Brain pericyte (primary cell): ENCODE measurements at places on chromosomes 13 and 19.
A peak's percentile ranks its signal among the peaks of the same experiment; 100 is the strongest.

DNA sequence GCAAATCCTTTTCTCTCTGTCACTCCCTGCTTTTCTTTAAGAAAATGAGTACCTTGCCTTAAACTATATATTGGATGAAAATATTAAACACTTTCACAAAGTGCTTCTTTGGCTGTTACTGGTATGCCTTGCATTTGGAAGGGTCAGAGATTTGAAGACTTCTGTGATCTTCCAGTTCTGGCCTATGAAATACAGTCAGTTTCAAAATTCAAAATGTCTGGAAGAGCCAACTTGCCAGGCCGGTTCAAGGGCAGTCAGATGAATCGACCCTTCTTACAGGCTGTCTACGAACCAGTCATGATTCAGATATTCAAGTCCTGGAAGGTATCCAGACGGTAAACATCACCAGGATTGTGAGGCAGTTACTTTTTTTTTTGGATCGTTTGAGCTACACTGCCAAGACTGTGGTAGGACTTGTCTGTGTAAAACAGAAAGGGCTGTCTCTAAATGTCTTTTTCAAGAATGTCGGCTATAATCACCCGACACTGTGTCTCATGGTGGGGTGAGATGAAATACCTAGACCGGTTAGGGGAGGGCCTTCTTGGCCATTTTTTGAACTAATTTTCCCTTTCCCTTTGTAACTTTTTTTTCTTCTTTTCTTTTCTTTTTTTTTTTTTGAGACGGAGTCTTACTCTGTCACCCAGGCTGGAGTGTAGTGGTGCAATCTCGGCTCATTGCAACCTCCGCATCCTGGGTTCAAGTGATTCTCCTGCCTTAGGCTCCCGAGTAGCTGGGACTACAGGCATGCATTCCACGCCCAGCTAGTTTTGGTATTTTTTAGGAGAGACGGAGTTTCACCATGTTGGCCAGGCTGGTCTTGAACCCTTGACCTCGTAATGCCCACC is 11.2 kb downstream of the ACTN4 start:
- DNase-seq: peak; percentile 91

DNA sequence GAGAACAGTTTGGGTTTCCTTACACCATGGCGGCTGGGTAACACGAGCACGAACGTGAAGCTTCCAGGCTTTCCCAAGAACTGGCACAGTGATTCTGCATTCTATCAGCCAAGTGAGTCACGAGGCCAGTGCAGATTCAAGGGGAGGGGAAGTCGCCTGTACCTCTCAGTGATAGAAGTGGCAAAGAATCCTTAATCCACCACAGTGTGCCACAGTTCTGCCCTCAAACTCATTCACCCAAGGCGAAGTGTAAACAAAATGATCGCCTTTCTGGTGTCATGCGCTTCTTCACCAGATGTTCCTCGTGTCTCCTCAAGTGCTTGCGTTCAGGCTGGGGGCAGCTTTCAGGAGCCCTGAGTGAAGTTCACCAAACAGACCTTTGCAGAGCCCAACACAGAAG is 24.9 kb upstream of the AMER2 start:
- no peak for DNase-seq

- no peak for DNase-seq
Measured at GRCh38 chr13:27106144-27106543, 65.5 kb downstream of the USP12 start.

- DNase-seq: no peak
Measured at GRCh38 chr13:19622193-19622592, 11.3 kb upstream of the MPHOSPH8 start.

GRCh38 chr13:95204231-95204765 is 97.0 kb downstream of the ABCC4 start:
- DNase-seq: no peak

GRCh38 chr13:79497064-79497463 is 16.1 kb downstream of the NDFIP2 start:
- DNase-seq: no peak

DNA sequence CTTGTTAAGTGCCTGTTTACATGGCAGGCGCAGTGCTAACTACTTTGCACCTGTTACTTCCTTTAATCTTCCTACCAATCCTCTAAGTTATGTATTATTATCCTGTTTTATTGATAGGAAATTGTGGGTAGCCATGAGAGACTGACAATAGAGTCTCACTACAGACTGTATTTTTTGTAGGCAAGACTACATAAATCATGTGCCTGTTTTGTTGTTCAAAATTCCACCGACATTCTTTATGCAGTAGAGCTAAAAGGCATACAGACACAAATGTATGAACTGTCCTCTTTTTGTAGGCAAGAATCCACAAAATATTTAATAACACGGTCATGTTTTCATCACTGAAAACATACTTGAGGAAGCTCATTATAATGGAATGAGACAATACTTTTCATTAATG is 205.5 kb downstream of the NALCN start:
- no peak for DNase-seq
